Breast epithelium (tissue), 4 donors: ENCODE measurements at places on chromosomes 13 and 19. TPM values are rescaled to one million over a fixed set of nuclear protein-coding genes. Genes with fewer than 3 reads are reported as not detected.

- no peak for DNase-seq
Observed at GRCh38 chr13:52652980-52653303, 306 bp downstream of the SUGT1 start.

GRCh38 chr13:113164492-113164891 lies 6.0 kb downstream of the PROZ start:
- DNase-seq, result no peak

GRCh38 chr19:40147693-40148347 lies 43.4 kb upstream of the MAP3K10 start:
- no peak for DNase-seq

LILRA5 gene
- total RNA-seq, result 0.98 TPM

GRCh38 chr13:113544896-113545295 lies 39.7 kb upstream of the TFDP1 start:
- DNase-seq, result no peak

- DNase-seq, result peak; percentile 82
Observed at GRCh38 chr13:21033212-21033840, 28.1 kb downstream of the LATS2 start.

GRCh38 chr13:113231306-113232207 lies 22.1 kb downstream of the CUL4A start:
- no peak for DNase-seq

DNA sequence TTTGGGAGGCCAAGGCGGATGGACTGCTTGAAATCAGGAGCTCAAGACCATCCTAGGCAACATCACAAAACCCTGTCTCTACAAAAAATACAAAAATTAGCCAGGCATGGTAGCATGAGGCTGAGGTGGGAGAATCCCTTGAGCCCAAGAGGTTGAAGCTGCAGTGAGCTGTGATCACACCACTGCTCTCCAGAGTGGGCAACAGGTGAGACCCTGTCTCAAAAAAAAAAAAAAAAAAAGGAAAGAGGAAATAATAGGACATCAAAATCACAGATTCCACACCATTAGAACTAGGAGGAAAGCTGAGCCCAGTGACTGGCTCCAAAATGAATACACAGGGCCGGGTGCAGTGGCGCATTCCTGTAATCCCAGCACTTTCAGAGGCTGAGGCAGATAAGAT lies 3.2 kb upstream of the ZNF8 start:
- no peak for DNase-seq
